Thymus (tissue), 14 donors: ENCODE measurements at places on chromosomes 6 and 20. TPM values are rescaled to one million over a fixed set of nuclear protein-coding genes. Genes with fewer than 3 reads are reported as not detected.
A peak's percentile ranks its signal among the peaks of the same experiment; 100 is the strongest.

Gene GHRH
- 14.7 TPM for polyA plus RNA-seq

Gene FGD2
- polyA plus RNA-seq, result 22.1 TPM

Gene LRRN4
- 0.02 TPM for polyA plus RNA-seq

Gene ADAM33
- 3.6 TPM for polyA plus RNA-seq

Gene TBXT
- polyA plus RNA-seq, result 0.02 TPM

Gene RXRB
- 60.7 TPM for polyA plus RNA-seq

GRCh38 chr20:13770141-13770540 lies 14.6 kb downstream of the ESF1 start:
- H3K36me3 ChIP-seq, result peaks cover 18% of the 10 kb centered on the region
- H3K27me3 ChIP-seq, result no peaks in the 10 kb centered on the region
- no peak overlapping the region for H3K4me3 ChIP-seq
- no peak overlapping the region for H3K27ac ChIP-seq
- DNase-seq, result no peak
- H3K4me1 ChIP-seq, result no peaks in the 10 kb centered on the region

DNA sequence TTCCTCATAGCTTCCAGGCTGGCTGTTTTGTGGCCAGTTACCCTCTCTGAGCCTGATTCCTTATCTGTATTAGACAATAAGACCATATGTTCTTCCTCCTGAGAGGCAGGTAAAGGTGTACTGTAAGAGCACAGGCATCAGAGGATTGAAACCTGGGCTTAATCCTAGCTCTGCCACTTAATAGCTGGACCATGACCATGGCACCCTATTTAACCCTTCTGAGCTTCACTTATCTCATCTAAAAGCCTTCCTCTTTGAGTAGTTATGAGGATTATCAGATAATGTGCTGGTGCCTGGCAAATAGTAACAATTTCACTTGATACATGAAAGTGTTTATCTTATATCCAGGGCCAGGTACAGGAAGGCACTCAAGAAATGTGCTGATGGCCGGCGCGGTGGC lies 34.9 kb downstream of the BCL2L1 start:
- no peak overlapping the region for H3K4me3 ChIP-seq
- peak overlapping the region; percentile 53 for H3K27ac ChIP-seq
- H3K27me3 ChIP-seq, result no peaks in the 10 kb centered on the region
- H3K36me3 ChIP-seq, result peaks cover 69% of the 10 kb centered on the region
- DNase-seq, result no peak

DNA sequence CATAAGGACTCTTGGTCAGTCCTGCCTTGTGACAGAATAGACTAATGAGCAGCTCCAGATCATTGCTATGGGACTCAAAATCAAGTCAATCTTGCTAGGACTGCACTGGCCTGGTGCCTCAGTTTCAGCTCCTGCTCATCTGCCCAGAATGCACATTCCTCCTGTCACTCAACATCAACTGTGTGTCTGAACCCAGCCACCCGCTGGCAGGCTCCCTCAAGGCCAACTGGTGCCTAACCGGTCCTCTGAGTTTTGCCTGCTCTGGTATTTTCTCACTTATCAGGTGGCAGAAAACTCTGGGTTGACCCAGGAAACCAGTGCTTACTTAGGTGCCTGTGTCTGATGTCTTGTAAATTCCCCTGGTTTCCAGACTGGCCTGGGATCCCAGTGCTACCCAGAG lies 297.7 kb downstream of the DHX35 start:
- H3K36me3 ChIP-seq, result no peaks in the 10 kb centered on the region
- H3K27me3 ChIP-seq, result no peaks in the 10 kb centered on the region
- H3K4me1 ChIP-seq, result no peaks in the 10 kb centered on the region
- no peak for DNase-seq
- H3K4me3 ChIP-seq, result no peak overlapping the region

DNA sequence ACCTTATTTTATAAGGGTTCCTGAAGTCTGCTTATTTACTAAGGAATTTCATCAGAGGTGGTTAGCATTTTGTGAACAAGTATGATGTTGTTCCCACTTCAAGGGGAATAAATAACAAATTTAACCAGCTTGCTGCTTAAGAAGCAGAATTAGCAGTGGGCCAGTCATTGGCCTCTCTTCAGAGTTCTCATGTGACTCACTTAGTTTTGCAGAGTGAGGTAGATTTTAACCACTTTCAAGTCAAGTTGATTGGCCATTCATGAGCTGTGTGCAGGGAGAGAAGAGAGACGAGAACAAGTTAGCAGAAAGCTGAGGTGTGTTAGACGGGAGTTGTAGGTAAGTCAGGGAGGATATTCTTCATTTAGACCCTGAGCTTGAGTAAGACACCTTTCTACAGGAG lies 18.1 kb downstream of the TOP1 start:
- no peak overlapping the region for H3K4me3 ChIP-seq
- H3K27me3 ChIP-seq, result no peaks in the 10 kb centered on the region
- no peaks in the 10 kb centered on the region for H3K36me3 ChIP-seq

GRCh38 chr6:91600561-91600960 lies 1013.7 kb upstream of the MAP3K7 start:
- H3K36me3 ChIP-seq, result no peaks in the 10 kb centered on the region
- H3K27me3 ChIP-seq, result no peaks in the 10 kb centered on the region
- H3K4me3 ChIP-seq, result no peak overlapping the region
- DNase-seq, result no peak

DNA sequence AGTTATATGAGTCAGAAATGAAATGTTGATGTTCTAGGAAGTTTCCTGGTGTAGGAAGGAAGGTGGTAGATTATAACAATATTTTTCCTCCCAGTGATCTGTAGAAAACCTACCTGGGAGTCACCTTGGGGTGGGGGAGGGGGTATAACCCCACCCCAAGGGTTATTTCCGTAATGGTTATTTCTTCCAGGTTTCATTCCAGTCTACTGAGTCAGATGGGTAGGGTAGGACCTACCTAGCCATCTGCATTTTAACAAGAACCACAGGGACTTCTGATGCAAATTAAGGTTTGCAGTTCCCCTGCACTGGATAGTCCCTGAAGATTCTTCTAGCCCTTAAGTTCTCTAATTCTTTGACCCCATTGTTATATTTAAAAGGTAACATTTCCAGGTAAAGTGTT lies 88.9 kb downstream of the ARMC2 start:
- H3K4me3 ChIP-seq, result no peak overlapping the region
- DNase-seq, result no peak
- no peaks in the 10 kb centered on the region for H3K27me3 ChIP-seq
- H3K36me3 ChIP-seq, result no peaks in the 10 kb centered on the region
- H3K4me1 ChIP-seq, result peaks cover under 1% of the 10 kb centered on the region

- H3K36me3 ChIP-seq, result no peaks in the 10 kb centered on the region
- H3K27ac ChIP-seq, result no peak overlapping the region
- H3K27me3 ChIP-seq, result no peaks in the 10 kb centered on the region
- DNase-seq, result no peak
- H3K4me1 ChIP-seq, result peaks cover 34% of the 10 kb centered on the region
- no peak overlapping the region for H3K4me3 ChIP-seq
Measured at GRCh38 chr20:24771542-24772061, 177.5 kb upstream of the CST7 start.

GRCh38 chr20:19823216-19823615 lies 65.2 kb downstream of the RIN2 start:
- H3K27ac ChIP-seq, result no peak overlapping the region
- no peaks in the 10 kb centered on the region for H3K36me3 ChIP-seq
- H3K4me1 ChIP-seq, result no peaks in the 10 kb centered on the region
- H3K4me3 ChIP-seq, result no peak overlapping the region
- H3K27me3 ChIP-seq, result no peaks in the 10 kb centered on the region

GRCh38 chr6:151451417-151451949 lies 443 bp downstream of the RMND1 start:
- peaks cover 5% of the 10 kb centered on the region for H3K4me1 ChIP-seq
- no peak for DNase-seq
- H3K27me3 ChIP-seq, result no peaks in the 10 kb centered on the region
- peak overlapping the region; percentile 86 for H3K27ac ChIP-seq
- H3K36me3 ChIP-seq, result no peaks in the 10 kb centered on the region
- peak overlapping the region; percentile 78 for H3K4me3 ChIP-seq

DNA sequence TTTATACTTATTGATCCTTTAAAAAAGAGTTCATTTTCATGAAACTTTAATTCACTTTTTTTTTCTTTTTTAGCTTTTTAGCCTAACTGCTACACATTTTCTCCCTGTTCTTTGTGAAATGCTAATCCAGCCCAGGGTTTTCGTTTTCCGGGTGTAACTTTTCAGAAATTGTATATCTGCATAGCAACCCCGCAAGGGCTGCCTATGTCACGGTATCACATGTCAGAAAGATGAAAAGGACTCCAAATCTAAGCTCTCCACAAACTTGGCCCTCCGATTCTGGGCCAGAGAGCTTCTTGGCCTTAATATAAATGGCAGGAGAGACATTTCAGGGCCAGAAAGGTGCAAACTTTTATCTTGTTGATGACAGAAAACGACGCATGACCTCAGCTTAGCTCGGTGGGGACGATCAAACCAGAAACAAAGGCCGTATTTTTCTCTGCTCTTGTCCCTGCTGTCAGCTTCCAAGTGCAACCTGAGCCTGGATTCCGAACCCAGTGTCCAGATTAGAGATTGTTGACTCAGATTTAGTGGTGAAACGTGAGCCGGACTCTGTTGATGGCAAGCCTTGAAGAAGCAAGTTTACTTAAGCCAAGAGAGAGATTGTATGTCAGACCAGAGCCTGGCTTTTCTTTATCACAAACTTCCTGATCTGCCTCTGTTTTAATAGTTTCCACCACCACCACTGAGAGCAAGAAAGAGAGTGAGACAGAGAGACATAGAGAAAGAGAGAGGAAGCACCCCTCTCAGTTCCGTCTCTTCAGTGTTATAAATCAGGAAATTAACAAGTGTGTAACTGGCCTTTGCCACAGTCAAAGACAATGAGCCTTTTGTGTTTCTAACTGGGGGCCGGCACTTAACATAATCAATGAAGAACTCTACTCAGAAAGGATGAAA lies 157.8 kb downstream of the SCML4 start:
- peaks cover 32% of the 10 kb centered on the region for H3K4me1 ChIP-seq
- peak overlapping the region; percentile 64 for H3K27ac ChIP-seq
- DNase-seq, result no peak
- no peak overlapping the region for H3K4me3 ChIP-seq

DNA sequence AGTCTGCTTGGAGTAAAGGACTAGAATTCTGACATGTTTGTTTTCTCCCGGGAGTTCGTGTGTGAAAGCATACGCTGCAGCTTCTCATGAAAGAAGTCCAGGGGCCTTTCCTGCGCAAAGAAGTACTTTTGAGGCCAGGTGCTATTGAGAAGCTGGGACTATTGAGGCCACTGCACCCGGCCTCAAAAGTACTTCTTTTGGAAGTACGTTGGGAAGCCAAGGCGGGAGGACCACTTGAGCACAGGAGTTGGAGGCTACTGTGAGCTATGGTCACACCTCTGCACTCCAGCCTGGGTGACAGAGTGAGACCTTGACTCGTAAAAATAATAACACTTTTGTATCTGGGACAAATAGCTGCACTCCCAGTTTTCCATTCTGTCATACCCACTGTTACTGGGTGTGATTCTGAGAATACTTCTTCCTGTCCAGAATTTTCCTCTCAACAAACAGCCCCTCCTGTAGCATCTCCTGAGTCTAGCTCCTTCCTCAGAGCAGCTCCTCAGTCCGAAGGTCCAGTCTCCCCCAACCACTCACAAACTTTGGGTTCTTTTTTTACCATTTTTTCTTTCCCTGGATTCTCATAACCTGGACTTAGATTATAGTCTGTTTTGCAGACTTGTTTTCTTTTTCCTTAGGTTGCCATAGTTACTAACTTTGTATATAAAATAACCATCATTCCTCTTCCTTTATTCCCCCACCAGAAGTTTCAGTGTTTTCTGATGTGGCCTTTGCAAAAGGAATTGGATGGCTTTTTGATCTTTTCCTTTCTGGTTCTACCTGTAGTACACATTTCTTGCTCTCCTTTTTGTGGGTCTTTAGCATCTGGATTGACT lies 12.7 kb downstream of the STK35 start:
- peaks cover 43% of the 10 kb centered on the region for H3K36me3 ChIP-seq
- no peaks in the 10 kb centered on the region for H3K27me3 ChIP-seq
- peaks cover 13% of the 10 kb centered on the region for H3K4me1 ChIP-seq
- H3K4me3 ChIP-seq, result no peak overlapping the region
- DNase-seq, result peak; percentile 10

DNA sequence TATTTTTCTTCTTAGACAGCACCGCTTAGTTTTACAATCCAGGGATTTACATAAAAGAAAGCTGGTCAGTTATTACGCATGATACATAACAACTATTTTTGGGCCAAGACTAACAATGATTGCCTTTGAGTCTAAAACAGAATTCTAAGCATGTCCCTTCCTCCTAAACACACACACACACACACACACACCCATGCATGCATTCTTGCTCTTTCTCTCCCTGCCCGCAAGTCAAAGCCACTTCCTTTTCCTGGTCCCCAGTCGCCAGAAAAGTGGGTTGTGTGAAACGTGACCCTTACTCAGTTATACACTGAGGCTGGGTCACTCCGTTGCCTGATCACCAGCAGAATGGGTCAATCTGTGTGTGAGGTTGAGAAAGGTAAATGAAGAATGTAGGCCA lies 31.4 kb downstream of the FYN start:
- H3K4me3 ChIP-seq, result no peak overlapping the region
- DNase-seq, result peak; percentile 79
- peaks cover 31% of the 10 kb centered on the region for H3K36me3 ChIP-seq
- H3K4me1 ChIP-seq, result peaks cover 77% of the 10 kb centered on the region
- H3K27ac ChIP-seq, result peak overlapping the region; percentile 66

DNA sequence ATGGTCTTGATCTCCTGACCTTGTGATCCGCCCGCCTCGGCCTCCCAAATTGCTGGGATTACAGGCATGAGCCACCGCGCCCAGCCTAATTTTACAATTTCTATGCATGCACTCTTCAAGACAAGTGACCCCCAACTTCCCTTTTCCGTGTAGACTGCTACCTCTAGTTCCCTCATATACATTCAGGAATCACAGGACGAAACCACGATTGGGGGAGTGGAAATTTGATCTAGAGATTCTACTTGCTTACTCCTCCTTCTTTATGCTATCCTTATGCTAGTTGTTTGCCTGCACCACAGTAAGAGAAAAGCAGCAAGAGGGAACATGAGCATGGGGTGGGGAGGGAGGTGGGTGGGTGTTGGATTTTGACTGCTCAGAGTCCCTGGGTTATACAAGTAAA lies 34.9 kb downstream of the OSTM1 start:
- peaks cover 26% of the 10 kb centered on the region for H3K36me3 ChIP-seq
- no peak overlapping the region for H3K27ac ChIP-seq
- H3K4me1 ChIP-seq, result no peaks in the 10 kb centered on the region
- H3K27me3 ChIP-seq, result no peaks in the 10 kb centered on the region
- DNase-seq, result no peak
- no peak overlapping the region for H3K4me3 ChIP-seq

GRCh38 chr20:1415667-1416468 lies 23.0 kb upstream of the FKBP1A start:
- DNase-seq, result no peak
- H3K27me3 ChIP-seq, result no peaks in the 10 kb centered on the region
- no peak overlapping the region for H3K27ac ChIP-seq
- no peaks in the 10 kb centered on the region for H3K4me1 ChIP-seq
- no peak overlapping the region for H3K4me3 ChIP-seq

DNA sequence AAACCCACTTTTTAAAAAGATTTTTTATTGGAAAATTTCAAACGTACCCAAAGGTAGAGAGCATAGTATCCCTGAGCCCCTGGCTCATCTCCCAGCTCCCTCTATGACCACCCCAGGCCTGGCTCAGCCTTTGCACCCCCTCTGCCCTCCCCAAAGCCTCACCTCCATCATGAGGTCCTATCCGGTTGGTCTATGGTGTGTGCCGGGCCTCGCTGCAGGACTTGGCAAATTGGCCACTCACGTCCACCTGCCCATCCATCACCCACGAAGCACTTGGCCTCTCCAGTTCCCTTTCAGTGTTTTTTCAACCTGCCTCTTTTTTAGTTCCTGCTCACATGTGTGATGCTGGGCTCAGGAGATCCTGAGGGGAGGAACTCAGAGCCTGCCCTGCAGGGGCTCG lies 147.4 kb downstream of the CDH4 start:
- H3K4me3 ChIP-seq, result no peak overlapping the region
- no peak overlapping the region for H3K27ac ChIP-seq
- H3K36me3 ChIP-seq, result no peaks in the 10 kb centered on the region
- no peaks in the 10 kb centered on the region for H3K27me3 ChIP-seq
